ENCODE measurements at places on chromosomes 3 and 15.

DNA sequence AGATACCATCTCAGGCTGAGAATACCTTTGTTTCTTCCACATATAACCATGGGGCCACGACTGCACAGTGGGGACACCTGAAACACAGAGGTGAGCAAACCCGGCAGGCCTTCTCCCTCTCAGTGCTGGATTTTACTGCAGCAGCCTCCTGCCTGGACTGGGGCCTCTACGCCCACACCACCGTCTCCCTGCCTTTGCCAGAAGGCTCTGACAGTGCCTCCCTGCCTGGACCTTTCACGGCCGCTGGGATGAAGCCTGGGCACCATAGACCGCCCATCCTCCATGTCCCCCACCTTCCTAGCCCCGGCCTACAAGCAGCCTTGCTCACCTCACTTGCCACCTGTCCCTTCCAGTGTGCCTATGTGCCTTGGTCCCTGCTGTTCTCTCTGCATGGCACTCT lies 214.3 kb downstream of the NFKBIZ start:
- no peak overlapping the region for H3K4me3 ChIP-seq
- no peaks in the 10 kb centered on the region for H3K4me1 ChIP-seq
- H3K27me3 ChIP-seq = no peaks in the 10 kb centered on the region

DNA sequence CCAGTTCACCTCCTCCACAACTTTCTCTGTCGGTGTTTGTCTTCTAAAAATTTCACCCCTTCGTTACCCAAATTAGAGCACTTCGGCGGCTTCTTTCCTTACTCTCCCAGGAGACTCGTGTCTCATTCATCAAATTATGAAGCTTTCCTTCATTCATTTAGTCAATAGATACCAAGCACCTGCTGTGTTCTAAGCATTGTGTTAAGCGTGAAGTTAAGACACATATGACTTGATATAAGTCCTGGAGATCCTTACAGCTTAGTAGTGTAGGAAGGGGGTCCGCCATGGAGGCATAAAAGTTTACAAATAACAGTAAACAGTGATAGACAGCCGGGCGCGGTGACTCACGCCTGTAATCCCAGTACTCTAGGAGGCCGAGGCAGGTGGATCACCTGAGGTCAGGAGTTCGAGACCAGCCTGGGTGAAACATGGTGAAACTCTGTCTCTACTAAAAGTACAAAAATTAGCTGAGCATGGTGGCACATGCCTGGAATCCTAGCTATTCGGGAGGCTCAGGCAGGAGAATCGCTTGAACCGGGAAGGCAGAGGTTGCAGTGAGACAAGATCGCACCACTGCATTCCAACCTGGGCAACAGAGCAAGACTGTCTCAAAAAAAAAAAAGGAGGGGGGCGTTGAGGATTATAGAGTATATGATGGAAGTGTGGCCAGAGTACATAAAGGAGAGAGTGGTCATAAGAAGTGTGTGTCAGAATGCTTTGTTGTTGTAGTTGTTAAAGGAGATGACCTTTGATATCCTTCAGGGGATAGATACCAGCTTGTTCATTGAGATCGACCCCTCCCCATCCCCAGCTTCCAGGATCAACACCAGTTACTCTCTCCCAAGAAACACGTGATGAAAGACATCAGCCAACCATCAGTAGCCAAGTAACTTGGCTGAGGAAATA lies 744 bp upstream of the CCDC32 start:
- H3K27ac ChIP-seq = no peak overlapping the region
- no peaks in the 10 kb centered on the region for H3K27me3 ChIP-seq
- peaks cover 9% of the 10 kb centered on the region for H3K36me3 ChIP-seq
- H3K4me1 ChIP-seq = peaks cover 5% of the 10 kb centered on the region
- DNase-seq = no peak

GRCh38 chr3:195893516-195893915 lies 14.8 kb downstream of the TNK2 start:
- no peak for DNase-seq
- H3K27me3 ChIP-seq = no peaks in the 10 kb centered on the region
- H3K27ac ChIP-seq = no peak overlapping the region
- H3K4me1 ChIP-seq = peaks cover 26% of the 10 kb centered on the region
- no peak overlapping the region for H3K4me3 ChIP-seq

DNA sequence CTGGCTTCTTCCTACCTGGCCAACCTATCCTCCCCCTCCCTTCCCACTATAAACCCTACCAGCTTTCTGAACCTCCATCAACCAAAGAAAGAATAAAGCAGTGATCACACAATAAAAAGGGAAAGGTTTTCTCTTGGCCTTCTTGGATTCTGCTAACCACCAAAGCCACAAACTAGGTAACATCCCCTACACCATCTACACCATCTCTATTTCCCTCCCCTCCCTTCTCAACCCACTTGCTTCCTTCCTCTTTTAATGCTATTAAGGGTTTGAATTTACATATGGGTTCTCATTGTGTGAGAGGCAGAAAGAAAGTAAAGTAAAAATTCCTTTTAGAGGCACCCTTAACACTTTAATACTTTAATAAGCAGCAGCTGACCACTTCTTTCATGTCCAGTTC lies 25.8 kb upstream of the RSL24D1 start:
- no peaks in the 10 kb centered on the region for H3K4me1 ChIP-seq
- DNase-seq = no peak
- H3K27me3 ChIP-seq = no peaks in the 10 kb centered on the region
- H3K27ac ChIP-seq = no peak overlapping the region

- no peaks in the 10 kb centered on the region for H3K36me3 ChIP-seq
- DNase-seq = no peak
- H3K4me3 ChIP-seq = no peak overlapping the region
- H3K27me3 ChIP-seq = no peaks in the 10 kb centered on the region
These were observed 387.3 kb downstream of the EPHA3 start for GRCh38 chr3:89494734-89495133.

- no peaks in the 10 kb centered on the region for H3K4me1 ChIP-seq
- no peak for DNase-seq
- H3K27me3 ChIP-seq = no peaks in the 10 kb centered on the region
- no peaks in the 10 kb centered on the region for H3K36me3 ChIP-seq
- H3K27ac ChIP-seq = no peak overlapping the region
These were observed 42.2 kb downstream of the ILDR1 start for GRCh38 chr3:121979734-121980449.

GRCh38 chr3:194686816-194687637 lies 1.3 kb downstream of the FAM43A start:
- H3K4me3 ChIP-seq = peak overlapping the region; percentile 83
- H3K27me3 ChIP-seq = peaks cover 35% of the 10 kb centered on the region
- peaks cover 10% of the 10 kb centered on the region for H3K4me1 ChIP-seq
- H3K27ac ChIP-seq = no peak overlapping the region

DNA sequence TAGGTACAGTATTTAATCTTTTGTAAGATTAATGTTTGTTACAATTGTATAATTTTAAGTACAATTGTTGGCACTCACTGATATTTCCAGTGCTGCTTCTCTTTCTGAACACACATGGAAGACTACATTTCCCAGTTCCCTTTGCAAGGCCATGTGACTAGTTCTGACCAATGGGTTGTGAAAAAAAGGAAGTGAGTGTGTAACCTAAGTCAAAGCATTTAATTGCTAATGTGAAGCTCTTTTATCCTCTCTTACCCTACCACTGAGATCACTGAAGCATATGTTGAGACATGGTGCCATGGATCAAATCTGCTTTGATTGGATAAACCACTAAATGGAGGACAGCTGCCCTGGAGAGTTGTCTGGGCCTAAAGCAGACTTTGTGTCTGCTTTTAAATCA lies 83.9 kb upstream of the PLXND1 start:
- H3K4me3 ChIP-seq = peak overlapping the region; percentile 8
- peaks cover 18% of the 10 kb centered on the region for H3K4me1 ChIP-seq
- peaks cover 4% of the 10 kb centered on the region for H3K36me3 ChIP-seq
- DNase-seq = peak; percentile 78

DNA sequence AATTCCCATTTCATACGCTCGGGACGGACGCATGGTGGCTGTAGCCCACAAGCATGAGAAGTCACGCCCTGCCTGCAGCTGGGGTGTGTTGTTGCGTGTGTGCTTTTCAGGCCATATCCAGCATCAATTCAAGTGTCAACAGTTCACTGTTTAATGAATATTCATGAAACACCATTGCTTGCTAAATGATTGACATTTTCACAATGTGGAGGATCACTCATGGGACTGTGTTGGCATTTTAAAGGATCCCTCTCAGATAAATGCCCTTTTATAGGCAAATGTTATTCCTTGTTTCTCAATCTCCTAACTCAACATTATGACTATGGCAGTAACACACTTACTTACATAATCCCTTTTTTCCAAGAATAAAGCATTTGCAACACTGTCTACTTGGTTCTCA lies 511.3 kb downstream of the GABRG3 start:
- no peaks in the 10 kb centered on the region for H3K4me1 ChIP-seq
- H3K27me3 ChIP-seq = no peaks in the 10 kb centered on the region
- H3K36me3 ChIP-seq = no peaks in the 10 kb centered on the region

DNA sequence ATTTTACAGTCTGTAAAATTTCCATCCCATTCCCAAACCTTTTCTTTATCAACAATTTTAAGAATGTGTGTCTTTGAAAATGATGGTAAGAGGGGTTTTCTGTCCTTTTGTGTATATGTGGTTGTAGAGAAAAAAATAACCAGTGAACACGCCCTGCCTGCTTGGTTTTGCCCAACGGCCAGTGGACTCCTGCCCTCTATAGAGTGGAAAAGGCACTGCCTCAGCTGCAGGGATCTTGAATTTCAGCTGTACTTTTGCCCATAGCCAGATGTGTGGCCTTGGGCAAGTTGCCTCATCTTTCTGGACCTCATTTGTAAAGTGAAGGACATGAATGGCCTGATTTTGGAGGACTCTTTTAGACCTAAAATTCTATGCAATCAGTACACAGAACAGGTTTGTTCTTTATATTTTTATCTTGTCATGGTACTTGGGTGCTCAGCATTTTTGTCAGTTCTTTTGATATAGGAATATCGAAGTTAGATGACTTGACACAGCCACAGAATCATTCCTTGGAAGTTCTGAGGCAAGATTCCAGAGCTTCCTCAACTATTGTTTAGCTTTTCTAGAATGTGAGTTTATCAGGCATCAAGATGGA lies 81.0 kb downstream of the CLDN11 start:
- no peaks in the 10 kb centered on the region for H3K36me3 ChIP-seq
- H3K27ac ChIP-seq = no peak overlapping the region
- DNase-seq = peak; percentile 74
- no peaks in the 10 kb centered on the region for H3K27me3 ChIP-seq

DNA sequence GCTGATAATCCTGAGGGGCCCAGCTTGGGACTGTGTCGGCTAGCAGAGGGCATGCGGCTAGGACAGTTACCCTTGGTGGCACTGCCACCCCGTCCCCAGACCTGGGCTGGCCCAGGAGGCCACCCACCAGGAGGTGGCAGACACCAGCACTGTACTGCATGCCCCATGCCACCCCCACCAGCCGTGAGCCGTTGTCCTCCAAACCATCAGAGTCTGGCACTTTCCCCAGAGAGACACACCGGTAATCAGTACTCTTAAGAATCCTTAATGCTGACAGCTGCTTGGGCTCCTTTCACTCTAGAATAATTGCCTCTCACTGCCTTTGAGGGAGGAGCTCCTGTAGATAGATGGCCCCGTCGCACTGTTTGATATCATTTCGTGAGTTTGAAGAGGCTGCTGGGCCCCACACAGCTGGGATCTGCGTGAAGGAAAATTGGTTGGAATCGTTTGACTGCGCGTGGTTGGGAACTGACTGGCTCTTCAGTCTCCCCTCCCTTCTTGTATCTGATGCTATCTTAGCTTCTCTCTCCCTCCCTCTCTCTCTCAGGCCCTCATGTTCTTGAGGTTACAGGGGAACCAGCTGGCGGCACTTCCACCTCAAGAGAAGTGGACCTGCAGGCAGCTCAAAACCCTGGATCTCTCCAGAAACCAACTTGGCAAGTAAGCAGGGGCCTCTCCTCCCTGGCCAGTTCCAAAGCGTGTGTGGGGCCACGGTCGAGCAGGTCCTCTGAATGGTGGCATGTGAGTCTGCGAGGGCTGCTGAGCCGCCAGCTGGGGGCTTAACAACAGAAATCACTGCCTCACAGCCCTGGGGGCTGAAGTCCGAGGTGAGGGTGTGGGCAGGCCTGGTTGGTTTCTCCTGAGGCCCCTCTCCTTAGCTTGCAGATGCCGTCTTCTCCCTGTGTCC lies 94.9 kb downstream of the LRRK1 start:
- peaks cover 3% of the 10 kb centered on the region for H3K4me1 ChIP-seq
- no peak overlapping the region for H3K27ac ChIP-seq
- H3K36me3 ChIP-seq = no peaks in the 10 kb centered on the region
- H3K4me3 ChIP-seq = no peak overlapping the region

GRCh38 chr15:35043373-35044095 lies 41.6 kb downstream of the NANOGP8 start:
- no peak overlapping the region for H3K4me3 ChIP-seq
- no peaks in the 10 kb centered on the region for H3K4me1 ChIP-seq
- H3K27ac ChIP-seq = no peak overlapping the region

DNA sequence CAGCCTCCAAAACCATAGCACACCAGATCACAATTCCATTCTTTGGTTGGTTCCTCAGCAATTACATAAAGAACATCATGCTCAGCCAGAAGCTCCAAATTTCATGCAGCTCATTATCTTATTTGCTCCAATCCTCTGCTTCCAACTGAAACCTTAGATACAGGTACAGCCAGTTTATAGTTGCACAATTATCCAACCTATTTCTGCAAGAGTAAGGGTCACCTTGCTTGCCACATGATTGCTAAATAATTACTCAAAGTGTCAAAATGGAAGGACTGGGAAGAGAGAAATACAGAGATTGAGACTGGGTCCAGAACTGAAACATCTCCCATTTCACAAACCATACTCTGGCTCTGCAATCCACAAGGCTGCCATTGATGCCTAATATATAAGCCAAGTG lies 23.4 kb upstream of the SHC4 start:
- H3K4me3 ChIP-seq = no peak overlapping the region
- no peak overlapping the region for H3K27ac ChIP-seq
- H3K27me3 ChIP-seq = no peaks in the 10 kb centered on the region

- DNase-seq = no peak
- H3K4me1 ChIP-seq = no peaks in the 10 kb centered on the region
- H3K36me3 ChIP-seq = no peaks in the 10 kb centered on the region
- no peak overlapping the region for H3K4me3 ChIP-seq
- no peaks in the 10 kb centered on the region for H3K27me3 ChIP-seq
These were observed 3.6 kb upstream of the MRAS start for GRCh38 chr3:138344754-138345153.

DNA sequence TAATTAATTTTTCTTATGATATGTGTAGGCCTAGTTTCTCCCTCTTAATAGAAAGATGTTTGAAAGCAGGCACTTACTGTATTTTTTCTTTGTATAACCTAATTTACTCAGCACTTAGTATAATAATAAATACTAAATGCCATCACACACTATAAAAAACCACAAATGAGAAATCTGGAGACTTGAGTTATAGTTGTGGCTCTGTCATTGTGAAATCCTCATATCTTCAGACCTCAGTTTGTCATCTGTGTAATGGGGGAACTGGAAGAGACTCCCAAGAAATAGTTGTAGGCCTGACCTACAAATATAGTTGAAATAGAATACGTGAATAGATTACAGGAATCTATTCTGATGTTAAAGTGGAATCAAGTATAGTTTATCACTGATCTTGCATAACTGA lies 287.6 kb upstream of the DPH6 start:
- no peaks in the 10 kb centered on the region for H3K27me3 ChIP-seq
- no peaks in the 10 kb centered on the region for H3K4me1 ChIP-seq
- H3K27ac ChIP-seq = no peak overlapping the region

DNA sequence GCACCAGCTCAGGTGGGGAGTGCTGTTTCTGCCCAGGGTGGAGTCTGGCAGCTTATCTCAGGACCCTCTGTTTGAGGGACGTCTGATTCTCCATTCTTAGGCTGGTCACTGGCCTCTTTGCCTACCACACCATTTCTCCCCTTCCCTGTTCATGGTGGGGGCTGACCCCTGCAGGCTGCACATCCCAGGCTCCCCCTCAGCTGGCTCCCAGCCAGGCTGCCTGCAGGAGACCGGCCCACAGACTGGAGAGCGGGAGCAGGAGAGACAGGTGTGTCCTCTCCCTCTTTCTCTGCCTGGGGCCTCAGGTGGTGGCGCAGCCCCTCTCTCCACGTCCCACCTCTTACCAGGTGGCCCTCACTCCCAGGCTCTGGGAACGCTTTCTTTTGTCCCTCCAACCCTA lies 60.8 kb downstream of the RAB11A start:
- no peaks in the 10 kb centered on the region for H3K36me3 ChIP-seq
- H3K4me3 ChIP-seq = no peak overlapping the region
- no peak overlapping the region for H3K27ac ChIP-seq
- H3K4me1 ChIP-seq = no peaks in the 10 kb centered on the region

Data from endodermal cell (in vitro differentiated cells).